PC-9 (cell line): ENCODE measurements at places on chromosomes 16 and 17. TPM values are rescaled to one million over a fixed set of nuclear protein-coding genes. Genes with fewer than 3 reads are reported as not detected.

The CACNA1H gene
- total RNA-seq, result 0.08 TPM in 1 of 2 replicates, not detected in the other

The NEURL4 gene
- total RNA-seq, result 46.5 and 57.9 TPM in 2 replicates

- no peak for DNase-seq
Measured at GRCh38 chr17:28161311-28161710, 118.8 kb downstream of the NLK start.

- no peak for DNase-seq
Measured at GRCh38 chr17:17088541-17089525, 46.6 kb downstream of the MPRIP start.

DNA sequence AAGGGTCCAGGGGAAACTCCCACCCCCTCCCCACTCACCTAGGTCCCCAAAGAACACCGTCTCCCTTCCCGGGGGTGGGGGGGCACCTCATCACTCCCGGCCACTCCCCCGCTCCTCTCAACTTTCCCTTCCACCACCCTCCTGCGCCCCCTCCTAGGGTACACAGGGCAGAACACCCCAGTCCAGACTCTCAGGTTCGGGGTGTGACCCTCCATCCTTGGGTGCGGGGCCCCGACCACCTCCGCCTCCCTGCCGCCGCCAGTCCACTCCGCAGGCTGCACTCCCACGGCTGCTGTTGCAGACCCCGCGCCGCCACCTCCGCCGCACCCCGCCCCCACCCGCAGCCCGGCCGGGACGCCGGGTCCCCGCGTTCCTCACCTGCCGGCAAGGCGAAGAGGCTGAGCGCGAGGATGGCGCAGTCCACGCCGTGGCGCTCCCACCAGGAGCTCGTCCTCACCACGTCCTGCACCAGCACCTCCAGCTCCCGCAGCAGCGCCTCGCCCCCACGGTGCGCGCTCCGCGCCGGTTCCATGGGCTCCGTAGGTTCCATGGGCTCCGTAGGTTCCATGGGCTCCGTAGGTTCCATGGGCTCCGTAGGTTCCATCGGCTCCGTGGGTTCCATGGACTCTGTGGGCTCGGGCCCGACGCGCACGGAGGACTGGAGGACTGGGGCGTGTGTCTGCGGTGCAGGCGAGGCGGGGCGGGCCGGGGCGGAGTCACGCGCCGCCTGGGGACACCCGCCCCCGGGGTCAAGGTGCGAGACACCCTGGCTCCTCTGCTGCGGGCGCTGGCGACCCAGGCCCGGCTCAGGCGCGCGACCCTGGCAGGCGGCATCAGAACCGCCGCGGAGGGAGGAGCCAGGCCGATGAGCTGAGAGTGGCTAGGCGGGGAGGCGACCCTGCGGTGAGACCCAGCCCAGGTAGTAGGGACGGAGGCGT lies at the start of gene FADS6:
Gene FADS6 (minus strand): TSS at position 660 of the 938 bp plus-strand sequence. CDS start 38 bp downstream, at position 622.
- DNase-seq, result no peak

DNA sequence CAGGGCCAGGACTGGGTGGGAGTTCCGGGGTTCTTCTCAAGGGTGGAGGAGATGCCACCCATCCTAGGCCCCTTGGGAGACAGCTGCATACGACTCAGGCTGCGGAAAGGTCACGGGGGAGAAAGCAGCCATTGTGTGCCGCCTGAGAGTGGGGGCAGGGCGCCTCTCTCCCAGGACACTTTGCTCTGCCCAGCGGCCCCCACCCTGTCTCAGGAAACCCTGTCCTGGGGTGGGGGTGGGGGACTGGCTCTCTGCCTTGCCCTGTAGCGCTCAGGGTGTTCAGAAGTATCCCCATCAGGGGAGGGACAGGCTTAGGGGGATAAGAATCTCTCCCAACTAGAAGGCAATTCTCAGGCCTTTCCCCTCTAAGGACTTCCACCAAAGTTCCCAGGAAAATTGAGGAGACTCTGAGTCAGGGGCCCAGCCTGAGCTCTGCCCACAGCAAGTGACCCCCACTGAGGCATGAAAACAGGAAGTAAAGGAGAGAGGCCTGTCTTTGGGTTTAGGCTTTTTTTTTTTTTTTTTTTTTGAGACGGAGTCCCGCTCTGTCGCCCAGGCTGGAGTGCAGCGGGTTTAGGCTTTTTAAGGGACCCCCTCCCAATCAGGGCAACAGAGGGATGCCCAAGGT lies 4.9 kb downstream of the GIT1 start:
- DNase-seq, result peak; percentile 3

GRCh38 chr17:35286120-35286781 lies 43.4 kb downstream of the SLFN5 start:
- no peak for DNase-seq
